ENCODE measurements at places on chromosomes 11 and 22.

GRCh38 chr11:44912270-44912987 is 38.3 kb downstream of the TP53I11 start:
- no peak for DNase-seq

DNA sequence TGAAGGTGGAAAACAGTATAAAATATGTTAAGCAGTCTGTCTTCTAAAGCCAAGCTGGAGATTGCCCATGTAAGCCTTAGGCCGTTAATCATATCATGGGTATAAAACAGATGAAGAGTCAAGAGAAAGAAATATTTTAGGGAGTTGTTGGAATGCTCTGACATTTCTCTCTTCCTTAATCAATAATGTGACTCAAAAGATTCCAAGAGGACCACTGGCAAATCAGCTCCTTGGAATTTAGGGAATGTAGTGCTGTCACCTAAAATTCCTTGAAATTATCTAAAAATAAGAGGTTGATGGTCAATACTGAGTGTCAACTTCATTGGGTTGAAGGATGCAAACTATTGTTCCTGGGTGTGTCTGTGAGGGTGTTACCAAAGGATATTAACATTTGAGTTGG is 525.9 kb downstream of the KCNA4 start:
- no peak for DNase-seq

DNA sequence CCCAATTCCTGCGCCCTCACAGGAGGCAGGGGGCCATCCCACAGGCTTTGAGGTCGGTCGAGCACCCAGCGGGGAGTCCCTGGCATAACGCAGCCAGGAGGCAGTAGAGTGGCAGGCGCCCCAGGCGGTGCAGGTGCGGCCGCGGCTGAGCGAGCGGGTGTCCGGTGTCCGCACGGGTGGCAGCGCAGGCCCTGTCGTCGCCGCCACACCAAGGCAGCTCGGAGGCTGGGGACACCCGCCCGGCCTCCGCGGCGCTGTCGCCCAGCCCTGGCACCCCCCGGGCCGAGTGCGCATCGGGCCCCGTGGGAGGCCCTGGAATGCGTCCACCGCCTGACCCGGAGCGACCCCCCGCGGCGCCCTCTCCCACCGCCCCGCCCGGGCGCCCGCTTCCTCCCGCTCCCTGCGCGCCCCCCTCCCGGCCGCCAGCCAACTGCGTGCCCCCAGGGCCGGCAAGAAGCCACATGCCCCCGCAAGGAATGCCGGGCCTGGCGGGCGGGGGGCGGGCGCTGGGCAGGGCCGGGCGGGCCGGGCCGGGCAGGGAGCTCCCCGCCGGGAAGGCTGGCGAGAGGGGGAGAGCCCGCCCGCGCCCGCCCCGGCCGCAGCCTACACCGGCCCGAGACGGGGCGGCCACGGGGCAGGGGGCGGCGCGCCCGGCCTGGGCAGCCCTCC is 33.9 kb downstream of the PRDM11 start:
- no peak for DNase-seq

DNA sequence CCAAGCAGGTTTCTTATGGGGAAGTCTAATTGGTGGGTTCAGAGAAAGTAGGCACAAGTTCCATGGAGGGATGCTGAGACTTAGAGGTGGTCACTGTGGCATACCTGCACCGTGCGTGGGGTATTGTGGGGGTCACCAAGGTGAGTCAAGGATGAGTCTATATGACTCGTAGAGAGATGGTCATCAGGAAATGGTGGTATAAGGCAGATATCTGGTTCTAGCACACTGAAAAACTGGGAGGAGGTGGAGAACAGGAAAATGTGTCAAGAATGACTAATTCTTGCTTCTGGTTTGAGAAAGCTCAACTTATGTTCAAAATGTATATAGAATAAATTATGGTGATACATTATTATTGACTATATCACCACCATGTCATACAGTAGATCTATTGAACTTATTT is 258.1 kb downstream of the RAB38 start:
- no peak for DNase-seq

- DNase-seq: peak; percentile 33
Measured at GRCh38 chr11:40293655-40294348, 1165.7 kb downstream of the LRRC4C start.

- no peak for DNase-seq
Measured at GRCh38 chr11:1564535-1565172, 7.4 kb downstream of the DUSP8 start.

- no peak for DNase-seq
Measured at GRCh38 chr11:122572592-122572991, 82.9 kb upstream of the UBASH3B start.

DNA sequence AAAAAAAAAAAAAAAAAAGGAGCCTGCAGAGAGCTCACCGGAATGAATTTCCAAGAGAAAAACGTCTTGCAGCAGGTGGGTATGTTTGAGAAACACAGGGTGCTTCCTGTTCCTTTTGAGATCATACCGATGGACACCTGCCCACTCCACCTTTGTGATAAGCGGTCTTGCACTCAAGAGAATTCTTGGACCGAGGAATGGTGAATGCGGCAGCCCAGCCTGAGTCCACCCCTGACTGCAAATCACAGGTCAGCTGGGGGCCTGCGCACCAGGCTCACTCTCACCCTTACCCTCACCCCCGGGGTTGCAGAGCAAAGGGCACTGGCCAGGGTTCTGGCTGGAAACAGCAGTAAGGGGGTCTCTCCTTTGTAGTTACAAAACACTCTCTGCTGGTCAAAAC is 16.8 kb upstream of the TEF start:
- DNase-seq: no peak

DNA sequence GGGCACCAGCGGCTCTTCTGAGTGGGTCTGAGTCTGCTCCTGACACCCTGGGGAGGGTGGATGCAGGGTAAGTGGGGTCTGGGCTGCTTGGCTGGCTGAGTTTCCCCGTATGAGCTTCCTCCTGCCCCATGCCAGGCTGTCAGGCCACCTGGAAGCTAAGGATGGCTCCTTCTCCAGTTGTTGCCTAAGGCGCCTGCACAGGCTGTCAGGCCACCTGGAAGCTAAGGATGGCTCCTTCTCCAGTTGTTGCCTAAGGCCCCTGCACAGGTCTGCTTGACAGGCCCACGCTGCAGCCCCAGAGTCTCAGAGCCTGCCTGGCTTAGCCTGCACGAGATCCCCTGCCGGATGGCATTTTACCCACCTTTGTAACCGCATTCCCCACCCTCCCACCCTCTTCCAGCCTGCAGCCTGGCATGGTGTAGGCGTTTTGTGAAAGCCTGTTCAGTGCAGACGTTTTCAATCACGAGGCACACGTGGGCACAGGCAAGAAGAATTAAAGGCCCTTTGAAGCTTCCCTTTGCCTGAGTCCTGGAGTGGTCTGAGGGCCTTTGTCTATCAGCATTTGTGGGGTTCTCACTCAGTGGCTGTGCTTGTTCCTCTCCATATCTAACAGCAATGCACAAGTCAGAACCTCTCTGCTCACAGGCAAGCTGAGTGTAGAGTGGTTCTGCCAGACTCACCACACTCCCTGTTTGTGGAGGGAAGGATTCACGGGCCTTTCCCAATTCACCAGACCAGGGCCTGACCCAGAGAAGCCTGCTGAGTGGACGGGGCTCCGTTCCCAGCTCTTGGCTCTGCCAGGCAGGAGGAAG is 40.2 kb upstream of the B3GAT1 start:
- DNase-seq: no peak

- DNase-seq: no peak
Measured at GRCh38 chr11:3123761-3124733, 41.1 kb downstream of the OSBPL5 start.

DNA sequence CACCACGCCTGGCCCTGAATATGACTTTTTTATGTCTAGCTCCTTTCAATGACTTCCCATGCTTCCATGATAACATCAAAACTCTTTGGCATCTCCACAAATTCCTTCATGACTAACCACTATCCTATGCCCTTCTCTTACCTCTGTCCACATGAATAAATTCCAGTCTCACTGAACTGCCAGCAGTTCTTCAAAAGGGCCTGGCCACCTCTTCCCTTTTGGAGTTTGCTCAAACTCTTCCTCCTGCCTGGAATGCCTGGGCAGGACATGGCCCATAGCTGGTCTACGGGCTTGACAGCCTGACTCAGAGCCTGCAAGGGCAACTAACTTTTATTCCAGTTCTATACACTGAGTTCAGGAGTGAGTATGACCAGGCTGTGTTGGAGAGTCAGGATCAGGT is 41.8 kb upstream of the ZBTB16 start:
- DNase-seq: no peak

DNA sequence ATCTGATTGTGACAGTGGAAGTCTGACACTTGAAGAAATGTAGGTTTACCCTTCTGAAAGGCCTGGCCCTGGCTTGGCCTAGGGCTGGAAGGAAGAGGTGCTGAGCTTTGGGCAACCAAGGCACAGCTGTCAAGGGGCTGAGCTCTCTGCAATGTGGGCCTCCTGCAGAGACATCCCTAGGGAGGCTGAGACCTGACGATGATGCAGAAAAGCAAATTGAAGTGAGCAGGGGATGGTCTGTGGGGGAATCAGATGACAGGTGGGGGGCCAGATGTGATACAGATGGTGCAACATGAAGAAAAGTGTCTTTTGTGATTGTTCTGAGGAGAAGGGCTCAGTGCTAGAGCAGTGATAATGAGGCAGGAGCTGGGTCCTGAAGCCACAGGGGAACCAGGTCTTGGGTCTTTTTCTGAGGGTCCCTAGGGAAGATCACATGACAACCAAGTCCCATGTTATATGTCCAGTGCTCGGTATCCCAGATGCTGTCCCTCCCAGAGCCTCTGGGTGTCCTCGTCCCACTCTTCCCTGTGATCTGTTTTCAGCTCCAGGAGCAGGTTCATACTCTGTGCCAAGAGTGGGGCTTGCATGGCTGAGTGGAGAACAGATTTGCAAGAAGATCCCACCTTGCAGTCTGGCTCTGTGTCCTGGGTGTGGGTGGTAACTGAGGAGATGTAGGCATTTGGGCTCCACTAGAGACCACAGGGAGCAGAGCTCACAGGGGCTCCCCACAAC is 79.9 kb upstream of the VPREB1 start:
- DNase-seq: no peak

DNA sequence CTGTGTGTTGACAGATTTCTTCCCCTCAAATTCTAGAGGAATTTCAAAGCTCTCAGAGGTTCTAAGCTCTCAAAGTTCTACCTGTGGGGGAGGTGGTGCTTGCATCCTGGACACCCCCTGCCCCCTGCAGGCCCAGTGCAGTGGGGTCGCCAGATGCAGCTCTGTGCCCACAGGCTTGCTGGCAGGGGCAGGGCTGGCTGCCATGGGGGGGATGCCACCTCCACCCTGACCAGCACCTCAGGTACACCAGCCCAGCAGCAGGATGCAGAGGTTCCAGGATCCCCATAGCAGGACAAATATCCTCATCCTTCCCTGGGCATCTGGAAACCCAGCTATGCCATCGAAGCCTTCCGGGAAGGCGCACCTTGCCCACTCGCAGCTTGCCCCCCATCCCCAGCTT is 91.1 kb downstream of the BRD1 start:
- no peak for DNase-seq

DNA sequence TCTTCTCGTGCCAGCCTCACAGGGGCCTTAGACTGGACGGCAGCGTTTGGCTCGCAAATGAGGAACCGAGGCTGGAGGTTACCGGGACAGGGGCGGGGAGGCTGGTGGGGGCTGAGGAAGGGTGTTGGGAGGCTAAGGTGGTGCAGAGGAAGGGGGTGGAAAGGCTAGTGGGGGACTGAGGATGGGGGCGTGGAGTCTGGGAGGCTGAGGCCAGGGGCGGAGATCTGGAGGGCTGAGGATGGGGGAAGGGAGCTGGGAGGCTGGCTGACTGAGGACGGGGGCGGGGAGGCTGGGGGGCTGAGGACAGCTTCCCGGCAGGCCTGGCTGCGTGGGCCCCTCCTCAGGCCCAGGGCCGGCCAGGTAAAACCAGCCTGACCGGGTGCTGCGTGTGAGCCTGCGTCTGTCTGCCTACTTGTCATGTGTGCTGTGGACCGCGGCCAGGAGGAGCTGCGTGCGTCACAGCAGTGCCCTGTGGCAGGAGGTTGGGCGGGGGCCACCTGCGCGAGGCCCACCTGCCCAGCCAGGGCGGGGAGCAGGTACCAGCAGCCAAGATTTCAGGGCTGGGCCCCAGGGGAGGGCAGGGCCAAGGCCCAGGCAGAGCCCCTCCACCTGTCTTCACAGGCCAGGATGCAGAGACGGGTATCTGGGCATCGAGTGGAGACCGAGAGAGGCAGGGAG is 9.4 kb upstream of the PIM3 start:
- no peak for DNase-seq

- DNase-seq: peak; percentile 74
Measured at GRCh38 chr22:38353142-38353629, 36.0 kb upstream of the CSNK1E start.

DNA sequence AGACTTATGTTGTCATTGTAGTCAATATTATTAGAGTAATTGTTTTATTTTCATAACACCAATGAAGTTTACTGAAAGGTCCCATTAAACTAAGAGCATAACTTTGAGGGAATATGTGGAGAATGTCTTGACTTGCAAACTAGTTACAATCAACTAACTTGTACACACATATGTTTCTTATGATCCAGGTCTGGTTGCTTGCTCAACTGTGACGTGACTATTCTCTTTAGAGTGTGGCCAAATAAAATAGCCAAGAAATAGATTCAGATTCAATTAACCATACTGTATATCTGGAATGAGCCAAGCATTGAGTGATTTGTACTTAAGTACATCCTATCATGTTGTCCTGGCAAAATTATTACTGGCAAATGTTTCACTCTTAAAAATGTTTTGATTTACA is 101.7 kb downstream of the METTL15 start:
- DNase-seq: no peak

GRCh38 chr22:28441720-28442263 is 237.8 kb downstream of the TTC28 start:
- no peak for DNase-seq

- DNase-seq: no peak
Measured at GRCh38 chr22:27673839-27674238, 127.7 kb downstream of the MN1 start.

DNA sequence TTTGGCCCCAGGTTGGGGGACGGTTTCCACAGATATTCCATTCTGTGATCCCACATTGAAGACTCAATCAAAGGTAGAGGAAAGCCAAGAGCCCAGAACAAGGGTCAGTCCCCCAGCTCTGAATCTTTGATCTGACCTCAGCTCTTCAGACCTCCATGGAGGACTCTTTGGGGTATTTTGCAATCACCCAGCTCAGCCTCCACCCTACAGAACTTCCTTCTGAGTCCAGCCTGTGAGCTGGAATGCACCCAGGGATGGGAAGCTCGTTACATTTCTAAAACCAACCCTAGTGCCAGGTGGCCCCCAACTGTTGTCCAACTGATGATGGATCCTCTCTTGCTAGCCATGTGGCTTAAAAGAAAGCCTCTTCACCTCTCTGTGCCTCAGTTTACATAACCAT is 335.3 kb downstream of the MN1 start:
- DNase-seq: no peak

- no peak for DNase-seq
Measured at GRCh38 chr11:92834296-92835020, 135.0 kb upstream of the MTNR1B start.

DNA sequence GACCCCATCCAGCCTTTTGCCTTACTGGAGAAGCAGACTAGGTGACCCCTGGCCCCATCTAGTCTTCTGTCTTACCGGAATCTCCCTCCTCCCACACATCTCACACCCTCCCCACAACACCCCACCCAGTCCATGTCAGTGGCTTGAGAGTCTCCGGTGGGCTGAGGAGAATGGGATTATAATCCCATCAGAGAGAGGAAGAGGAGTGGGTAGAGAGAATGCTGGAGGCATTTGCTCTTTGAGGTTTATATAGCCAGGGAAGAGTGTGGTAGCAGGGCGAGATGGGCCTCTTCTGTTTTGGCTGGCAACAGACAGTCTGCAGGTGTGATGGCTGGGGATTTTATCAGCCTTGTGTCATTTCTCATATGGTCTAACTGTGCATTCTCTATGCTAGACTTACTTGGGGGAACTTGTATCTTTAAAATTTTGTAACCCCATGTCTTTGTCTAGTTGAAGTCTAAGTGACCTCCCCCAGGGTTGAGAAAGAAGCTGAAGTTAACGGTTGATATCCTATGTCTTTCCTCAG is 50.3 kb downstream of the GRAMD1B start:
- DNase-seq: no peak

All from activated T-cell treated with anti-CD3 and anti-CD28 coated beads for 48 hours (primary cell).